ENCODE measurements at places on chromosomes 1 and 21.

DNA sequence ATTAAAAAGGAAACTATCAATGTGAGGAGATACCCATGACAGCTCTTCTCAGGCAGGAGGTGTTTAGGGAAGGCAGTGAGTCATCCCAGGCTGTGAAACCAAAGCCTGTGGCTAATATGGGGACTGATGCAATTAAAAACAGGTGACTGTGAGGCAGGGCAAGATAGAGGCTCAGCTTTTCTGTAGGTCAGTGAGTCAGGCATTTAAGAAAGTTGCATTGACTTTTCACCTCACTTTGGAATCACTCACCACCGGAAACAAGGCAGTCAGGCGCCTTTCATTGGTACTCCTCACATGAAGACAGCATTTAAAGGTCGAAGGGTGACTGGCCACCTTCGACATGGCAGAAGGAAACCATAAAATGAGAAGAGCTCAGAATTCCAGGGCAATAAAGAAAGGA lies 54.5 kb downstream of the PAPPA2 start:
- DNase-seq = no peak

GRCh38 chr1:2231532-2232254 lies 3.6 kb downstream of the SKI start:
- no peak for DNase-seq

DNA sequence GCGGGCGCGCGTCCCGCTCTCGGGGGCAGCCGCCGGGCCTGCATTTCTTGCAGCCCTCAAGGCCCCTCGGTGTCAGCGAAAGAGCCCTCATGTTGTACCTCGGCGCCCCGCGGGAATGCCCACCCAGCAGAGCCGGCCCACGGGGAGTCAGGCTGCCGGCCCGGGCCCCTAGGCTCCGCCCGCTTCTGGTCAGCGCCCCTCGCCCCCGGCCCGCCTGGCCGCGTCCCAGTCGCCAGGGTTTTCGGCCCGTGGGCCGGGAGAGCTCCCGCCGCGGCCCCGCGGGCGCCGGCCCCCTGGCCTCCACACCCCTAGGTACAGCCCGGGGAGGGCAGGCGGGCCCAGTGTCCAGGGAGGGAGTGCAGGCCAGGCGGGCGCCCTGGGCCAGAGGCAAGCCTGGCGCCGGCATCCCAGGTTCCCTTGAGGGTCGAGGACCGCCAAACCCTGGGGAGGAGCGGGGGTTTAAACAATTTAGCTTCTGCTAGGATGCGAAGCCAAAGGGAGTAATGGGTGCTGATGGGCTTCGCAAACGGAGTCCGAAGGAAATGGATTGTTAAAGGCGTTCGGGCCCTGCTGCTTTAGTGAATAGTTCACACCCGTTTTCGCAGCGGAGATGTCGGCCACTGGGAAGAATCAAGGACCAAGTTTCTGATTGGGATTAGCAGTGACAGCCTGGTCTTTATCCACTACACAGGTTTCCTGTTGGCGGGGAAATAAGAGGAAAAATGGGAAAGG lies 486 bp upstream of the KCNA3 start:
- no peak for DNase-seq

DNA sequence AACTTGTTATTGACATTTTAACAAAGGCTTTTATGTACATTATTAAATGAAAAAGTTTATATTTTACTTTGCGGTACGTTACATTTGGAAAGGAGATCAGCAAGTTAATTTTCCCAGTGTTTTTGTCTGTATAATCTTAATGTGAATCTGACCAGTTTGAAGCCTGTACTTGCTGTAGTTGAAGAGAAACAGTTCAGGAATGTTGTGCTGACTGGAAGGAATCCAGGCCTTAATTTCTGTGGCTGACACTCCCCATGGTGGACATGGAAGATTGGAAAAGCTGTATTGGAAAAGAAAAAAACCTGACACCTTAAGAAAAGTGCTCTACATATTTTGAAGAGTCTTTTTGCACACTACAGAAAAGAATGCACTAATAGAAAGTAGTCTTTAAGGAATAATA lies 15.5 kb downstream of the LEPR start:
- DNase-seq = no peak

GRCh38 chr1:160354388-160354985 lies 11.3 kb downstream of the NCSTN start:
- DNase-seq = no peak

- no peak for DNase-seq
Measured at GRCh38 chr1:157193702-157194391, 55.7 kb upstream of the ETV3 start.

- DNase-seq = no peak
Measured at GRCh38 chr1:202143768-202144401, 652 bp downstream of the ARL8A start.

DNA sequence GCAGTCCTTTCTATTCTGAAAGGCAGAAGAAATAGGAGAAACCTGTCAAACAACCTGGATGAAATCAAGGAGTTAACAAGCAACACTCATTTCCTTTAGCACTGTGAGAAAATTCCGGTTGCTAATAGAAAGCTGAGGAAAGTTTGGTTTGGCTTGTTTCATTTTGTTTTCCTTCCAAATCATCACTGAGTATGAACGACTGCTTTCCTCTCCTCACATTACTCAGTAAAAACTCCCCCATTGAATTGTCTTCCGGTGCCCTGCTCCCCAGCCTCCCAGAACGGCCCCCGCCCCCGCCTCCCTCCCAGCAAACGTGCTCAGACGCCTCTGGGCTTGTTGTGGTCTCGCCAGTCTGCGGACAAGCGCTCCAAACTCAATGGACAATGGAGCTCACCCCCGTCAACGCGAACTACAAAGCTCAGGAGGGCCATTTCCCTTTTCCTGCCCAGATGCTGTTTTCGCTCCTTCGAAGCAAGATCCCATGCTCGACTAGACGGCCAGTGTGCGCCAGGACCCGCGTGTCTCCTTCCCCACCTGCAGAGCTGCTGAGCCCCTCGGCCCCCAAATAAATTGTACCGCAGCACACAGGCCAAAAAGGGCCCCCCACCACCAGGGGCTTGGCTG lies 747 bp downstream of the STX6 start:
- DNase-seq = peak; percentile 47

- no peak for DNase-seq
Measured at GRCh38 chr1:207960346-207960745, 49.4 kb upstream of the CD34 start.

DNA sequence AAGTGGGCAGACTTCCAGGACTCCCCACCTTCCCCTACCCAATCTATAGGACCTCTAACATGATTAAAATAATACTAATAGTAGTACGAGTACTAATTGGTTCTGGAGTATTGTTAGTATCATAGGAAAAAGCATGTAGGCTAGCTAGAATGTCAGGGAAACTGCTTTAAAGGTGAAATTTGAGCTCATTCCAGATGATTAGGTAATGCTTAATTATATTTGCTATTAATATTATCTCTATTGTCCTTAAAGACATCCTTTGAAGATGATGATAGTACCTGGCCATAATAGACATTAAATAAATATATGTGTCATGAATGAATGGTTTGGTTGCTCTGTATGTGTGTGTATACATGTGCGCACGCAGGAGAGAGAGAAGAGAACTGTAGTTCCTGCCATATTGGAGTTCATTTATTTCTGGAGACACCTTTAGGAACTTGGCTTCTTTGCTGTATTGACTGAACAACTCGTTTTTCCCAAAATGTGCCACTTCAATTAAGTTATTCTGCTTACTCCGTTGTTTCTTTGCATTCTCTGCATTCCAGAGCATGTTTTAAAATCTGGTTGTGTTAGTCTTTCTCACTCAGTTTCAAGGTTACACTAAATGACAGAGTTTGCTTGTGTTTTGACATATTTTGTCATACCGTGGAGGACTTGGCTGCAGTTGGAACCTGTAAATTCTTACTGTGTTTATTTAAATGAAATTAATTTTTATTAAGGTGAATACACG lies 117.1 kb downstream of the OSBPL9 start:
- DNase-seq = no peak

DNA sequence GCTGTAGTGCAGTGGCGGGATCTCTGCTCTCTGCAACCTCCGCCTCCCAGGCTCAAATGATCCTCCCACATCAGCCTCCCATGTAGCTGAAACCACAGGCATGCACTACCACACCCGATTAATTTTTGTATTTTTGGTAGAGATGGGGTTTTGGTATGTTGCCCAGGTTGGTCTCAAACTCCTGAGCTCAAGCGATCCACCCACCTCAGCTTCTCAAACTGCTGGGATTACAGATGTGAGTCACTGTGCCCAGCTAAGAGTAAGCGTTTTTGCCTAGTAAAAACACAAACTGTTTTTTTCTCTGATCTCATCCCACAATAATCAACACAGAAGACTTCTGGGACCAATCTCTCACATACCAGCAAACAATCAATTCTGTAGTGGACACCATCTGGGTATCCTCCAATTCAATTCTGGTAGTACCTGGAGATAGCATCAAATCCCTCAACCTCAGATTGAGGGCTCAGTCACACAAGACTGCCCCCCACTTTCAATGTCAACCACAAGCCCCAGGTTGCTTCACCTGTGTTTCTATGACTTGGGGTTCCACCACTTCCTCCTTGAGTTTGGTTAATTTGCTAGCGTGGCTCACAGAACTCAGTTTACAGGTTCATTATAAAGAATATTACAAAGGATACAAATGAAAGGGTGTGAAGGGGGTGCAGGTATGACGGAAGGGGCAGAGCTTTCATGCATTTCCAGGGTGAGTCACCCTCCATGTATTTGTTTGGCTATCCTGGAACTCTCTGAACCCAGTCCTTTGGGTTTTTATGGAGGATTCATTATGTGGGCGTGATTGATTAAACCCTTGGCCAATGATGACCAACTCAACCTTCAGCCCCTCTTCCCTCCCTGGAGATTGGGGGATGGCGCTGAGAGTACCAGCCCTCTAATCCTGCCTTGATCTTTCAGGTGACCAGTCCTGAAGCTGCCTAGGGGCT lies 40.0 kb upstream of the RHOU start:
- no peak for DNase-seq

DNA sequence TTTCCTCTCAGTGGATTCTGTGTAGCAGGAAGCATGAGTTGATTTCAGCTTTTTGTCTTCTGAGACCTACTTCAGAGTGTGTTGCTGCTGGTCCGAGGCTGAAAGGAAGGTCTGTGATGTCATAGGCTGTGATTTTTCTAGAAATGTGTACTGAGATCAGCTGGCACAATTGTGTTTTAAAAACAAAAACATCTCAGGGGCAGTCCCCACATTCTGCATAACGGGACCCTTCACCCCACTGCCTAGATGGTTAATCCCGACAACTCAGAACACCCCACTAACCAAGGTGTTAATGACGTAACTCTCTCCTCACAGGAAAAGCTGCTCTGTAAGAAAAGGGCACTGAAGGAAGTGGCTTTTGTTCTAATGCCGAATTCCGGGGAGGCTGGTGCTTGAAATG lies 59.8 kb upstream of the PPP2R5A start:
- DNase-seq = no peak

DNA sequence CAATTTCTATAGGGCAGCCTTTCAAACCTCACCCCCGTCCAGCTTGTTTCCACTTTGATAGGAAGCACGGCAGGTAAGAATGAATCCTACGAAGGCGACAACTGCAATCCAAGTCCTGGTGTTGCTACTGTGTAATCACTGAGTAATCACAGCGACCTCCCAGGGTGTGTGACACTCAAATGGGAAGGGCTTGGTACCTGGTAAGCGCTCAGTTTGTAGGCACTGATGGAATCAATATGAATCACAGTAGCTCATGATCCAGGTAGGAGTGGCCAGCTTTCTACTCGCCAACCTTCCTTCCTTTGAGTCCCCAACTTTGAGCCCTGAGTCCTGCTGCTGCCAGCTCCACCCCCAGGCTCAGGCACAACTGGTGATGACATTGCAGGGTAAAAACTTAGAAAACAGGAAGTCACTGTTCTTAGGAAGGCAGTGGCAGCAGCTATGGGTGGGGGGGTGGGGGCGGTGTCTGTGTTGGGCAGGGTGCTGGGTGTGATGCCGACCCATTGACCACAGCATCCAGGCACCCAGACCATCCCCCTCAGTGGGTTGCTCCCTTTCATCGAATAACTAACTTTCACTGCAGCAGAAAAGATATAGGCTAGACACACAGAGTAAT lies 70.7 kb downstream of the CD247 start:
- DNase-seq = no peak

DNA sequence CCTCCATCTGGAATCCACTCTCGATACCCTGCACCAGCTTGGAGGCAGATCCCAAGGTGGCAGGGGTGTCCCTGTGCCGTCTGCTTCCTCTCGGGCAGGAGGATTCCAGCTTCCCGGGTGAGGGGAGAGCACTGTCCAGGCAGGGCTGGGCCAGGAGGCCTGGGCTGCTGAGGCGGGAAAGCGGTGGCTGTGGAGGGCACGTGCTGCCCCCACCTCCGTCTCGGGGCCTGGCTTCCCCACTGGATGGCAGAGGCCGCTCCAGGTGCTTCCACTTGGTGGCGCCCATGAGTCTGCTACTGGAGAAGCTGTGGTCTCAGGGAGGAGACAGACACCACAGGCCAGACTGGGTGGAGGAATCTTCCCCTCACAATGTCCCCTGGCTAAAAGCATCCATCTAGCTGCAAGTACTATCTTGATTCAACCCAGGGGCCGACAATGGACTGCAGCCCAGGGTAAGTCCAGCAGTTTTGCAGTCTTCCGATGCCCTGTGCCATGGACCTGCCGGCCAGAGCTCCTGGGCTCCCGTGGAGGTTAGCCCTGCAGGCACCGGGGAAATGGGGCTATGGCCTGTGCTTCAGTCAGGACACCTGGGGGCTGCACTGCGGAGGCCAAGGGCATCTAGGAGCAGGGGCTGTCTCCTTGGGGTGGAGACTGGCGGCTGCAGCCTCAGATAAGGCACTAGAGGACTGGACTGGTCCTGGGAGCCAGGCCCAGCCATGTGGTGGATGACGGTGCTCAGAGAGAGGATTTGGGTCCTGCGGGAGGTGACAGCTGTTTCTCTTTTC lies 41.3 kb upstream of the EIF4G3 start:
- DNase-seq = no peak

- DNase-seq = no peak
Measured at GRCh38 chr1:207282496-207283380, 38.7 kb upstream of the CD55 start.

GRCh38 chr21:37445228-37445627 lies 78.7 kb downstream of the DYRK1A start:
- DNase-seq = no peak

GRCh38 chr1:190739926-190740325 lies 262.3 kb upstream of the BRINP3 start:
- no peak for DNase-seq

- DNase-seq = no peak
Measured at GRCh38 chr1:29860056-29860455, 623.7 kb downstream of the PTPRU start.

GRCh38 chr1:34684266-34684665 lies 70.6 kb upstream of the GJB5 start:
- no peak for DNase-seq

GRCh38 chr1:85149805-85150204 lies 51.0 kb downstream of the SYDE2 start:
- no peak for DNase-seq

GRCh38 chr1:92883297-92883696 lies 51.5 kb downstream of the RPL5 start:
- no peak for DNase-seq

GRCh38 chr1:27523337-27524020 lies 33.5 kb upstream of the WASF2 start:
- DNase-seq = no peak

DNA sequence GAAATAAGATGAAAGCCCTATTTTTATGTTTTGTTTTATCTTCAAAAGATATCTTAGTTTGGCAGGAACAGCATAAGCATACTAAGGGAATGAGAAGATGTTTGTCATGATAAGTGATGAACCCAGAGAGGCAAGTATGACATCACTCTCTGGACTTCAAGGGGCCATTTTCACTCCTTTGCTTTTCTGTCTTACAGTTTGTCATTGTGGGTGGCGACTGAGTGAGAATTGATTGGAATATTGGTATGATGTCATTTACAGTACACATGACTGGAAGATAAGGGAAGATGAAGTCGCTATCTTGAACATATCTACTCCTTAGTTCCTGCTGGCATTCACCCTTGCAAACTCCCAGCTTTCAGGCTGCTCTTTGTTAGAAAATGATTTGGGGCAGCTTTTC lies 258.1 kb upstream of the RAB4A start:
- no peak for DNase-seq
